ENCODE measurements at places on chromosomes 11 and 22. TPM values are rescaled to one million over a fixed set of nuclear protein-coding genes. Genes with fewer than 3 reads are reported as not detected.

DNA sequence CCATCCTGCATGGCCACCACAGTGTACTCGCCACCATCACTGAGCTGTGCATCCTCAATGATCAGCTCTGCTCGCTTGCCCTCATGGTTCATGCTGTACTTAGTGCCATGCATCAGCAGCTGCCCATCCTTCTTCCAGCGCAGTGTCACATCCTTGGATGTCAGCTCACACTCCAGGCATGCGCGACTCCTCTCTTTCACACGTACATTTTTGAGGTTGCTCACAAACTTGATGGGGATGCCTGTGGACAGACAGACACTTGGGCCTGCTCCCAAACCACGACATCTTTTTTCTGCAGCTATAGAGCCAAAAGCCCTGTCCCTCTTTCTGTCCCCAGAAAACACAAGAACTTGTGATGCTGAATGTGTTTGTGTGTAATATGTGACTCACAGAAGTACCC, 10.5 kb downstream of the IGSF22 start:
- peaks cover under 1% of the 10 kb centered on the region for H3K4me1 ChIP-seq
- H3K4me3 ChIP-seq: no peak overlapping the region
- peak; percentile 17 for DNase-seq
- H3K27ac ChIP-seq: no peak overlapping the region
- H3K36me3 ChIP-seq: no peaks in the 10 kb centered on the region

The TMEM126A gene
- total RNA-seq: 18.8 TPM

The IL10RA gene
- total RNA-seq: 2.2 TPM

DNA sequence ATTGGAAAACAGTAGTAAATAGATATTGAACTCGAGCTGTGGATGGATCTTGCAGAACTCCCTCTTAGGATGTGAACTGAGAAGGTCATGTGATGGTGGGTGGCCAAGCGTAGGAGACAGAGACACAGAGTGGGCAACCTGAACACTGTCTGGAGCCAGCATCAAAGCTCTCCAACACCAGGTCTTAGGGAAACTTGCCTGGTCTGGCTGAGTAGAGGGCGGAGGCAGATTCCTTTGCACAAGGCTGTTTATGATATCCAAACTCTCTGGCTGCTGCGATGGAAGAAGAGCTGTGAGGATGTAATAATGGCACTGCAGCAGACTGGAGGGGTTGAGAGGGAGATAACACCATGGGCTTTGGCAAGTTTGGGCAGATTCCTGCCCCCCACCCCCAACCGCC, 10.1 kb downstream of the NAV2 start:
- no peak for DNase-seq
- H3K4me1 ChIP-seq: no peaks in the 10 kb centered on the region
- no peak overlapping the region for H3K4me3 ChIP-seq
- no peaks in the 10 kb centered on the region for H3K27me3 ChIP-seq
- H3K27ac ChIP-seq: no peak overlapping the region

GRCh38 chr11:128453444-128454336, 133.7 kb downstream of the ETS1 start:
- H3K36me3 ChIP-seq: no peaks in the 10 kb centered on the region
- H3K27ac ChIP-seq: no peak overlapping the region
- H3K4me3 ChIP-seq: no peak overlapping the region
- DNase-seq: peak; percentile 79
- no peaks in the 10 kb centered on the region for H3K27me3 ChIP-seq

The TMEM151A gene
- 0.24 TPM for total RNA-seq

The IGLL1 gene
- not detected for total RNA-seq

GRCh38 chr11:94751786-94752185, 16.4 kb upstream of the AMOTL1 start:
- H3K27me3 ChIP-seq: no peaks in the 10 kb centered on the region
- H3K36me3 ChIP-seq: no peaks in the 10 kb centered on the region
- no peak overlapping the region for H3K4me3 ChIP-seq
- H3K4me1 ChIP-seq: no peaks in the 10 kb centered on the region
- DNase-seq: no peak
- no peak overlapping the region for H3K27ac ChIP-seq

The MS4A4A gene
- 10.9 TPM for total RNA-seq

DNA sequence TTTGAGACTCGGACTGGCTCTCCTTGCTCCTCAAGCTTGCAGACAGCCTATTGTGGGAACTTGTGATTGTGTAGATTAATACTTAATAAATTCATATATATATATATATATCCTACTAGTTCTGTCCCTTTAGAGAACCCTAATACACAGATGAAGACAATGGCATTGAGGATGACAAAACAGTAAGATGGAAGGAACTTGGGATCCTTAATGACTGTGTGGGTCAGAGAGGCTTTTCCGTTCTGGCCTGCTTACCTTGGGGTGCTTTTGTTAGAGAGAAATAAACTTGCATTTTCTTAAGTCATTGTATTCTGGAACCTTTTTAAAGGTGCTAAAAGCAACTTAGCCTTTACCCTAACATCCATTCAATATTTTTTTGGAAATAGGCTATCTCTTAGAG, 49.6 kb upstream of the RRAS2 start:
- no peak overlapping the region for H3K4me3 ChIP-seq
- no peaks in the 10 kb centered on the region for H3K36me3 ChIP-seq
- peaks cover 1% of the 10 kb centered on the region for H3K4me1 ChIP-seq
- no peak for DNase-seq
- H3K27ac ChIP-seq: no peak overlapping the region

The OR10D3 gene
- not detected for total RNA-seq

- no peak overlapping the region for H3K27ac ChIP-seq
- no peak overlapping the region for H3K4me3 ChIP-seq
- H3K27me3 ChIP-seq: no peaks in the 10 kb centered on the region
These were observed 12.1 kb downstream of the MAPK8IP2 start for GRCh38 chr22:50612528-50613221.

The ART1 gene
- total RNA-seq: not detected

The BARX2 gene
- total RNA-seq: not detected

DNA sequence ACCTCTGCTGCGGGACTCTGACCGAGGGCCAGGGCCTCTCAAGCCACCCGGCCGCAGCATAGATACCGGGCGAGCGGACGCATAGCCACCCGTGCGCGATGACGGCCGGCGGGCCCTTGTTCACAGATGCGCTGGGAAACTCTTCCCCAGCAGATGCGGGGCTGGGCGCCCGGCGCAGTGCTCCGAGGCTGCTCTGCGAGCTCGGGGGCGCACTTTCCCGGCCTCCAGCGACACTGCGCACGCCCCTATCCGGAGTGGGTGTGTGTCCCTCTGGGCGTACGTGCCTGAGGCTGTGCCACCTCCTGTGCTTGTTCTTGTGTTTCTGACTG, 104.7 kb upstream of the E2F8 start:
- no peak overlapping the region for H3K27ac ChIP-seq
- H3K4me3 ChIP-seq: no peak overlapping the region
- H3K27me3 ChIP-seq: no peaks in the 10 kb centered on the region
- peaks cover 2% of the 10 kb centered on the region for H3K4me1 ChIP-seq

The KRTAP5-10 gene
- total RNA-seq: 0.18 TPM

The JAM3 gene
- 85.8 TPM for total RNA-seq

DNA sequence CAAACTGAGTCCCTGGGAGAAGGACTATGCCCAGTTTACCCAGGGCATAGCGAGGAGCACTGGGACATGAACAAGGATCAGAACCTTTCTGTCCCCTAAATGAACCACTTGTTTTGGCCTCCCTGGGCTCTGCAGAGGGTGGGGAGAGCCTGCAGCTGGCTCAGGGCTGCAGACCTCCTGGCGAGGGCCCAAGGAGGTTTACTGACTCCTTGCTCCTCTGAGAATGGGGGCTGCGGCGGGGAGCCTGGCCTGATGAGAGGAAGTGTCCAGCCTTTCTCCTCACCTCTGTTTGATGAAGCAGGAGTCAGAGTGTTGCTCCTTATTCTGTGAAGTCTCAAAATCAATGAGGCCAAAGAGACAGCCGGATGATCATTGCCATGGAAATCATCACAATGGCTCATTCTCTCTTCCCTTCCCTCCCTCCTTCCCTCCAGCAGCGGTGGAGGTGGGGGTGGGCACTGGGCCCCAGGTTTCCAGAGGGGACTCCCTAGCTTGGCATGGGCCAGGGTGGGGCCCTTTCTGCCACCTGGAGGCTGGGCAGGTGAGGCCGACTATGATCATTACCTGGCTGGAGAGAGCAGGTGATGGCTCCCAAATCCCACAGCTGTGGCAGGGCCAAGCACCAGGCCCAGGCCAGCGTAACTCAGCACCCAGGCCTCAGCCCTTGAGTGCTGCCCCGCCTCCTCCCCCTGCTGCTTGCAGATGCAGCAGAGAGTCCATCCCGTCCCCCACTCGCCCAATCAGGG, 169.7 kb downstream of the CEP164 start:
- no peaks in the 10 kb centered on the region for H3K4me1 ChIP-seq
- DNase-seq: no peak
- H3K4me3 ChIP-seq: no peak overlapping the region
- H3K36me3 ChIP-seq: no peaks in the 10 kb centered on the region
- H3K27me3 ChIP-seq: no peaks in the 10 kb centered on the region

- no peak overlapping the region for H3K4me3 ChIP-seq
- DNase-seq: no peak
- no peaks in the 10 kb centered on the region for H3K27me3 ChIP-seq
- H3K4me1 ChIP-seq: no peaks in the 10 kb centered on the region
- H3K36me3 ChIP-seq: no peaks in the 10 kb centered on the region
These were observed 327.0 kb downstream of the ETS1 start for GRCh38 chr11:128260398-128260797.

- no peak for DNase-seq
- no peaks in the 10 kb centered on the region for H3K27me3 ChIP-seq
- H3K4me3 ChIP-seq: no peak overlapping the region
- H3K27ac ChIP-seq: no peak overlapping the region
- no peaks in the 10 kb centered on the region for H3K4me1 ChIP-seq
These were observed 42.5 kb downstream of the GALNT18 start for GRCh38 chr11:11579012-11579988.

DNA sequence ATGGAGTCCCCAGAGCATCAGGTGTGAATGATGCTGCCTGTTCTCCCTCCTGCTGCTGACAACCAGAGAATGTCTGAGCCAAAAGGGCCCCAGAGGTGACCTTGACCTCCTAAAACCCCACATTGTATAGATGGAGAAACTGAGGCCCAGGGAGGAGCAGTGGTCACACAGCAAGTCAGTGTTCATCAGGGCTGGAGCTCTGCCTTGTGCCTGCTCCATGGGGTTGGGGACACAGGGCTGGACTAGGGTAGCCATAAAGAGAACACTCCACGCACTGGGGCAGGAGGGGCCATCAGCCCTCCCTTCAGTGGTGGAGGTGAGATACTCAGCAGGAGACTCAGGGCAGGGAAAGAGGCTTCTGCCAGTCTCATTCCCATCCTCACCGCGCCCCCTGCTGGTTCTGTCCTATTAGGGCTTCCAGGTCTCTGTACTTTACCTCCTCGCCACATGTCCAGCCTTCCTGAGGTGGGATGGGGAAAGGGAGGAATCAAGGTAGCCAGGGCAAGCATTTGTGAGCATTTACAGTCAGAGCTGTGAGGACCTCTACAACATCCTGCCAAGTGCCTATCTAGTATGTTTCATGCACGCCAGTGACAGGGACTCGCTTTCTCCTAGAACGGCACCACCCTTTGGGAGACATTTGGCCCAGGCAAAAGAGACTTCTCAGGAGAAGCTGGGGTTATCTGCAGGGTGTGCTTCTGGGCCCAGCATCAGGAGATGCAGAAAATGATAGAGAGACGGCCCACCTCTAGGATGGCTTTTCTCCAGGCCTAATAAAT, 43.2 kb downstream of the NEU3 start:
- no peaks in the 10 kb centered on the region for H3K4me1 ChIP-seq
- H3K27ac ChIP-seq: no peak overlapping the region
- H3K36me3 ChIP-seq: no peaks in the 10 kb centered on the region
- no peaks in the 10 kb centered on the region for H3K27me3 ChIP-seq

GRCh38 chr22:38163844-38164550, 17.6 kb downstream of the PLA2G6 start:
- no peaks in the 10 kb centered on the region for H3K4me1 ChIP-seq
- H3K36me3 ChIP-seq: no peaks in the 10 kb centered on the region
- H3K4me3 ChIP-seq: no peak overlapping the region

The RAD9A gene
- 19.2 TPM for total RNA-seq

- DNase-seq: no peak
- no peaks in the 10 kb centered on the region for H3K36me3 ChIP-seq
- H3K4me3 ChIP-seq: no peak overlapping the region
- no peak overlapping the region for H3K27ac ChIP-seq
- no peaks in the 10 kb centered on the region for H3K4me1 ChIP-seq
These were observed 62.5 kb upstream of the SUSD2 start for GRCh38 chr22:24118689-24119384.

The CATSPERZ gene
- not detected for total RNA-seq

DNA sequence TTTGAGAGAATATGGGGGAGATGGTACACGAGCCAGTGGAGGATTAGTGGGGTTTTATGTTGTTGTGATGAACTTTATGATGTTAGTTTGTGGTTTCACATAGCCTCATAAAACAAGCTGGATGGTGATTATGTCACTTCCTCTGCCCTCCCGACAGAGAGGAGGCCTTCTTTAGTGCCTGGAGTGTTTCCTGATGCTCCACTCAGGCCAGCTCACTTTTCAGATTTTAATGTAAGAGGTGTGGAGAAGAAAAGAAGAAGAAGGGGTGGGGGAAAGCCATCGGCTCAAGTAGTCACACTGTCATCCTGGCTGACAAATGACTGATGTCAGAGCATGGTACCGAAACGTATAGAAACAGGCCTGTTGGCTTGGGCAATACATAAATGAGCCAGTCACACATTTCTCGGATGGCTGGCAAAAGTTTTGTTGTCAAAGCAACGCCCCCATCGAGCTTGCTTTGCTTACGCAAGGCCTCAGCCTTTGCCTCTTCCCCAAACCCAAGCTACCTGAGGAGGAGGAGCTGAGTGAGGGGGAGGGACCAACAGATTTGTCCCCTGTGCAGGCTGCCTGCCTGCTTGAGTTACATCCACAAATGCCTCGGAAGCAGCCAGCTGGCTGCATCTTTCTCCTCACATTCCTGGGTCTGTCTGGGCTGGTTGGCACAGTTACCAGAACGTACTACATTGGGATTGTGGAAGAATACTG, at the start of gene HEPHL1:
TSS of gene HEPHL1 (plus strand) at position 578 of the 705 bp plus-strand sequence. CDS start at position 593, 15 bp downstream.
- H3K36me3 ChIP-seq: no peaks in the 10 kb centered on the region
- H3K27me3 ChIP-seq: no peaks in the 10 kb centered on the region
- no peaks in the 10 kb centered on the region for H3K4me1 ChIP-seq
- H3K4me3 ChIP-seq: no peak within 1 kb of the TSS

DNA sequence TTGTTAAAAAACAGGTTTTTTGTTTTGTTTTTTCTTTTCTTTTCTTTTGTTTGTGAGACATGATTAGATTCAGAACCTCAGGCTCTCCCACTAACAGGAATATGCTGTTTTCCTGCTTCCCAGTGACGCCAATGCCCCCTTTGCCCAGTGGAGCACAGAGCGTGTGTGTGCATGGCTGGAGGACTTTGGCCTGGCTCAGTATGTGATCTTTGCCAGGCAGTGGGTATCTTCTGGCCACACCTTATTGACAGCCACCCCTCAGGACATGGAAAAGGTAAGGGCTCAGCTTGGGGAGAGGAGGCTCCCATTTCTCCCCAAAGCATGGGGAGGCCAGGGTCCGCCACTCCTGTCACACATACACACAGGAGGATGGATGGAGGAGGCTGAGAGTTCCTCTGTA, 25.0 kb downstream of the CYB5R2 start:
- no peak overlapping the region for H3K27ac ChIP-seq
- no peaks in the 10 kb centered on the region for H3K4me1 ChIP-seq
- no peak overlapping the region for H3K4me3 ChIP-seq
- H3K27me3 ChIP-seq: no peaks in the 10 kb centered on the region
- no peak for DNase-seq

Data from ovary (tissue), 10 donors.